ELR (cell line): ENCODE measurements at places on chromosomes 7 and 10.

- peak; percentile 28 for DNase-seq
Observed at GRCh38 chr10:88896994-88897853, 17.2 kb downstream of the STAMBPL1 start.

GRCh38 chr7:142554560-142555532 is 194.4 kb upstream of the PRSS1 start:
- DNase-seq: peak; percentile 41

DNA sequence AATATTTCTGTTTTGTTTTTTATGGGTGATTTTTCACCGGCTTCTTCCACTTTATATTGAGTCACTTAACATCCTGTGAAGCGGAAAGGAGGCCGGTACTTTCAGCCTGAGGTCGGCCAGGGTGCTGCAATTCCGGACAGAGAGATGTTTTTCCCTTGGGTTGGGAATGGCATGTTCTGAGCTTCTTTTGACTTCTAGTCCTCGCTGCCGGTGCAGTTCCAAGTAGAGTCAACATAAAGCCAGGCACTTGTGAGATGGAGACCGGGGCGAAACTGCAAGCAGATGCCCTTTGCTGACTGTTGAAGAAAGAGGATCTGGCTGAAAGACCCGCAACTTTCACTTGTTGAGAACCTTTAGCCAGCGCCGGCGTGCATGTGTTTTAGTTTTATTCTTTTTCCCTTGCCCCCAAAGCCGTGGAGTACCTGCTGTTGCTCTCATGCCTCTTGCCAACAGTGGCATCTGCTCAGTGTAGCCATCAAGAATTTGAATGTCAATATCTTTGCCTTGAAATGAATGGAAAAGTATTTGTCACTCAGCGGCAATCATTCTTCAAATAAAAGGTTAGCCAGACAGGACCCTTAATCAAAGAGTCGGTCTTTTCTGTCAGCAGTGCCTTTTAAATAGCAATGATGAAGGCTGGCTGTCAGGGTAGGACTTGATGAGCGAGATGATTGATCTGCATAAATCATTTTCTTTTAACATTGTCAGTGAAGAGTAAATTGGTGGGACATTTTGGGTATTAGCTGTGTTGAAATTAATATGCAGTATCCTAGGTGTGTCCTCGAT is 351.2 kb downstream of the LRMDA start:
- DNase-seq: no peak

DNA sequence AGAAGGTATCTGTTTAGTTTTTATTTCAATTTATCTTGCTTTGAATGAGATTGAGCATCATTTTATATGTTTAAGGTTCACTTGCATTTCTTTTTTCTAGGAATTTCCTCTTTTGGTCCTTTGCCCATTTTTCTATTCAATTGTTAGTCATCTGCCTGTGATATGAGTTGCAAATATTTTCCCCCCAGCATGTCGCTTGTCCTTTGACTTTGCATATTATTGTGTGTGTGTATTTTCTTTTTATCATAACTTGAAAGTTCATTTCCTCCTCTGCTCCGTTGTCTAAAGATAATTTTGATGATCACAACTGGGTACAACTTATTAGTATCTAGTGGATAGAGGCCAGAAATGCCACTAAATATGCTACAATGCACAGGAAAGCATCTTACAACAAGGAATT is 132.7 kb upstream of the MDFIC start:
- DNase-seq: peak; percentile 42

GRCh38 chr10:132350391-132350790 is 18.4 kb downstream of the LRRC27 start:
- DNase-seq: no peak

DNA sequence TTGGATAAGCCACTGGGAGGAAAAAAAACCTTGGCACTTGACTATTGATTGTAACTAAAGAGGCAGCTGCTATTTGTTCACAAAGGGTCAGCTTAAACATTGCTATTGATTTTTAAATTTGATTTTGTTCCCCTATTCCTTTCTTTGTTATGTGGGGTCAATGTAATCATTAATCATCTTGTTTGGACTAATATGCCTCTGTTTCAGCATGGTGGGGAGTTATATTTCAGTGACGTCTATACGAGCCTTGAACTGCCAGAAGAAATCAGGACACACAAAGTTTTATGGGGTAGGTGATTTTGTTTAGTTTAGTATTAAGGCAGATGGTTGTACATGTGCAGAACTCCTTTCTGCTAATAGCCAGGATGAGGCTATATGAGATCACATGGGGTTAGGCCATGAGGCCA is 7.5 kb downstream of the AS3MT start:
- no peak for DNase-seq

GRCh38 chr7:145665499-145666258 is 450.9 kb upstream of the CNTNAP2 start:
- DNase-seq: no peak

- peak; percentile 32 for DNase-seq
Observed at GRCh38 chr10:28676326-28676967, 874 bp upstream of the BAMBI start.

- DNase-seq: peak; percentile 22
Observed at GRCh38 chr10:75233444-75234016, 2.2 kb downstream of the COMTD1 start.

DNA sequence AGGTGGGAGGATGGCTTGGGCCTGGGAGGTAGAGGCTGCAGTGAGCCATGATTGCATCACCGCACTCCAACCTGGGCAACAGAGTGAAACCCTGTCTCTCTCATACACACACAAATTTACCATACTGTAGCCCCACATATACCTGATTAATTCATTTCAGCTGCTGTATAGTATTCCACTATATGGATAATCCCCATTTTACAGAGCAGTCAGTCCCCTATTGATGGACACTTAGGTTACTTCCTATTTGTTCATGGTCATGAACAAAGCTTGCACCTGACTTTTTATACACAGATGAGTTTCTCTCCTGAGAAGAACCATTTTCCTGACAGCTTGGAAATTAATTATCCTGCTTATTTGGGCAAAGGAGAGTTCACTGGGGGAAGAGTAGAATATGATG is 59.2 kb downstream of the EMX2 start:
- DNase-seq: no peak

- DNase-seq: peak; percentile 81
Observed at GRCh38 chr10:3850999-3851937, 66.3 kb upstream of the KLF6 start.

- no peak for DNase-seq
Observed at GRCh38 chr7:81768951-81769778, 682 bp downstream of the HGF start.

- DNase-seq: no peak
Observed at GRCh38 chr7:138358850-138359341, 101.2 kb upstream of the TRIM24 start.

- no peak for DNase-seq
Observed at GRCh38 chr10:103602028-103602851, 108.7 kb downstream of the NEURL1 start.

- DNase-seq: no peak
Observed at GRCh38 chr10:21352886-21353285, 172.6 kb downstream of the SKIDA1 start.

DNA sequence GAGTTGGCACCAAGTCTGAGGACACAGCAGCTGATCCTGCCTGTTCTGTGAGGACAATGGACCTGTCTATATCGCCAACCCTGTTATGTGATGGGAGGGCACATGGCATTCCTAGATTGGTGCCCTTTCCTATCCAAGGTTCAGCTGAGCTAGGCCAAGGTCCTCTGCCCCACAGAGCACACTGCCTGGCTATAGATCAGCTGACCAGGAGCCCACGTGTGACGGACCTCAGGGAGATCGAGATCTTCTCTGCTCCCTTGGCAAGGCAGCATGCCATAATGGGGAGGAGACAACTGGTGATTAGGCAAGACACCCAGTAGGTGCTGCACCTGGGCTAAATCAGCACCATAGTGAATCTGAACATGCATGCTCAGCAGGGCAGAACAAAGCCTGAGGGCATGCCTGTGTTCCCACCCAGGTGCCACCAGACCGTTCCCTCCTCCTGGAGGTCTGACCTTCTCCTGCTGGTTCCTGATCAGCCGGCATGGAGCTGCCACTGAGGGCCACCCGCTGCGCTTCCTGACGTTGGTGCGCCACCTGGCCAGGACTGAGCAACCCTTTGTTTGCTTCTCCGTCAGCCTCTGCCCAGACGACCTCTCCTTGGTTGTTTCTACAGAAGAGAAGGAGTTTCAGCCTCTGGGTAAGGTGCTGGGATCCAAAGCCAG is 93.7 kb downstream of the WDFY4 start:
- no peak for DNase-seq

- no peak for DNase-seq
Observed at GRCh38 chr10:109912335-109913281, 10.7 kb downstream of the XPNPEP1 start.

DNA sequence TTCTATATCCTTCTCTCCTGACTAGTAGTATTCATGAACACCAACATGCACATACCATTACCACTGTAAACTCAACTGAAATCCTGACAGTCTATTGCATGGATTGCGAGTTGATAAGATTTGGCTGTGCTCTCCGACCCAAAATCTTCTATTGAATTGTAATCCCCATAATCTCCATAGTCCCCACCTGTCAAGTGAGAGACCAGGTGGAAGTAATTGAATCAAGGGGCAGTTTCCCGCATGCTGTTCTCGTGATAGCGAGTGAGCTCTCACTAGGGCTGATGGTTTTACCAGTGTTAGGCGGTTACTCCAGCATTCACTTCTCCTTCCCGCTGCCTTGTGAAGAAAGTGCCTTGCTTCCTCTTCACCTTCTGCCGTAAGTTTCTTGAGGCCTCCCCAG is 261.8 kb downstream of the PHF14 start:
- no peak for DNase-seq

DNA sequence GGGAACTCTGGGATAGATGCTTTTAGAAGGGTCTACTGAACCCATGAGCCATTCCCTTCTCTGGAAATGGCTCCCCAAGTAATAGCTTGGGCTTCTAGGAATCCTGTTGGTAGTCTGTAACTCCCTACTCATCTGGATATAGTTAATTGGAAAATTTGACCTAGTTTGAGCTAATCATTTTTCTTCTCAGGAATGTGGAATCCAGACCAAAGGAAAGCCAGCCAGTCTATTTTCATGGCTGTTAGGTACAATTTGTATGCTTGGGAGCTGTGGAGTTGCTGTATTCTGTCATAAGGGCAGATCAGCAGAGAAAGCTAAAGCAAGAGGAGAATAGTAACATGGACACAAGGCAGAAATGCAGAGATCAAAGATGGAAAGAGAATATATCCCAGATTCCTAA is 71.6 kb upstream of the C1GALT1 start:
- no peak for DNase-seq

- DNase-seq: no peak
Observed at GRCh38 chr7:73885433-73885974, 24.5 kb downstream of the TMEM270 start.

- no peak for DNase-seq
Observed at GRCh38 chr7:144404946-144405345, 1.5 kb upstream of the NOBOX start.

DNA sequence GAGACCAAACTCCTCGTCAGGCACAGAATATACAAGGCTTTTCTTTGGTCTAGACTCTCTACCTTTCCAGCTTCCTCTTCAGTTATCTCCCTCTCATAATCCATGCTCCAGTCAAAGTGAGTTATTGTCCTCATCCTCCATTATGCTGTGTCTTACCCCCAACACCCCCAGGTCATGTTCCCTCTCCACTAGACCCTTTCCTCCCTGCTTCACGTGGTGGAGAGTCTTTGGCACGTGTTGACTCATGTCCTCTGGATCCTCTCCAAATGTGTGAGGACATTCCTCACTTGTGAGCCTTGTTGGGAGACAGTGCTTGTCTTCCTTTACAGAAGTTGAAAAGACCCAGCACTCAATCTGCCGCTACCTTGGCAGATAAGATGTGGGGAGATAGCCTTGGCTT is 36.0 kb upstream of the DLD start:
- peak; percentile 64 for DNase-seq

GRCh38 chr7:681551-682307 is 44.8 kb upstream of the DNAAF5 start:
- no peak for DNase-seq

- no peak for DNase-seq
Observed at GRCh38 chr7:132286836-132287235, 289.4 kb downstream of the PLXNA4 start.

GRCh38 chr7:19392246-19392645 is 247.0 kb upstream of the FERD3L start:
- peak; percentile 77 for DNase-seq

DNA sequence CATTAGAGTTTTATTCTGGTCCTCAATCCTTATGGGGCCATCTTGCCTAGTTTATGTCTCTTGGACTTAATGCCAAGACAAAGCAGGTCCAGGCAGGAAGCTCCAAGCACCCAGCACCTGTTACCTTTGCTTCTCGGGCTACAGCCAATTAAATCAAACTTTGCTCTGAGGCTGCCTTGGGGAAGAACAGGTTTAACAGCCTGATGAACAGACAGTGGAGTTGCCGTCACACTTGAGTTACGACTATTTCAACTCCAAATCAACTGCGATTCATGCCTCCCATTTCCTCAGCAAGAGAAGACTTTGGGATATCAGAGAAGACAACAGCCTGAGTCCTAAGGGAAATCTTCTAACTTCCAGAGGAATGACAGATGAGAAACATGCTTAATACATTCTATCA is 62.2 kb downstream of the XPNPEP1 start:
- DNase-seq: no peak

DNA sequence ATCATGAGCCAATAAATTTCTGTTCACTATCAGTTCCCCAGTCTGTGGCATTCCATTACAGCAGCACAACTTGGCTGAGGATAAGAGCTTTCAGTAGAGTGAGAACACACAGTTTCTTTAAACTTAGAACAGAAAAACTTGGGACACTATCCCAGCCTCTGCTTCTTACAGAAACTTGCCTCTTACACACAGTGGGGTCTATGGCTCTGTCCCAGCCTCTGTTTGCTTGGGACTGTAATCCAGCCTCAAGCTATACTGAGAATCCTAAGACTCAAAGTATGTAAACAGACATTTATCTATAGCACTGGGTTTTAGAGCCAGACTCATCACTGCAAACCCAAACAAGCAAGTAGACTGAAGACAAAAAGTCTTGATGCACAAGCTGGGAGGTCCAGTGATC is 355.8 kb upstream of the VSTM2A start:
- no peak for DNase-seq

GRCh38 chr7:107854454-107854853 is 36.5 kb upstream of the DLD start:
- no peak for DNase-seq

DNA sequence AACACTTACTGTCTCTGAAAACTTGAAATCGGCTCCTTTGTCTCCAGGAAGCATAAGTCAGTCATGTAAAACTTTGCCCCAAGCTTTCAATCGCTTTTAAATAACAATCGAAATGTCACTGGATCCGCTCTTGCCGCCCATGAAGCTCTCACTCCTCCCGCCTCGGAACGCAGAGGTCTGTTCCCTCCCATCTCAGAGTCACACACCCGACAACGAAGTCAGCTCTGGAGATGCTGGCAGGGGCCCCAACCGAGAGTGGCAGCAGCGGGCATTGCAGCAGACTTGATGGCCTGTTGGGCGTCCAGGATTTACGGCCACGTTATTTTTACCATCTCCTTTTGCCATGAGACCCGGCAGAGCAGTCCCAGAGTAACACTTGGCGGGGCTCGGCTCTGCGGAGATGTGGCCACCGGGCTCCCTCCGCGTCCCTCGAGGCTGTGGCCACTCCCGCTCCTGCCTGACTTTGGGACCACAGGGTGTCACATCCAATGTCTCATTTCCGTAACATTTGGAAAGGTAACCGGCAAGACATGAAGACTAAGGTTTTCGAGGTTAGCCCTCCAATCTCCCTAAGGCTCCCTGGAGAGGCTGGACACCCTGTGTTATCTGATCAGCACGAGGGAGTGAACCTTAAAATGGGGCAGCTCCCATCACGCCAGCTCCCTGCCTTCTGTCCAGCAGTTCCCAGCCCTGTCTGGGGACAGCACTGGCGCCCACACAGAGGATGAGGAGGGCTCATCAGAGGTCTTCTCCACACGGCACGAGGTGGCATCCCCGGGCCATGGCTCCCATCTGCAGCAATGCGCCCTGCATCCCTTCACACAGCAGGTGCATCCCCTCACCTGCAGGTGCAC is 62.8 kb upstream of the ADGRA1 start:
- DNase-seq: no peak
